HT1080 (cell line): ENCODE measurements at places on chromosomes 5 and 9. TPM values are rescaled to one million over a fixed set of nuclear protein-coding genes. Genes with fewer than 3 reads are reported as not detected.
A peak's percentile ranks its signal among the peaks of the same experiment; 100 is the strongest.

FREM1 gene
- 0.05 and 0.10 TPM in 2 replicates for total RNA-seq

ARID3C gene
- total RNA-seq, result not detected in 2 replicates

RIGI gene
- 7.3 TPM in 2 replicates for total RNA-seq

PROB1 gene
- total RNA-seq, result 0.17 and 0.53 TPM in 2 replicates

ADAMTS19 gene
- total RNA-seq, result 0.06 and 0.17 TPM in 2 replicates

GLDC gene
- 5.3 and 5.5 TPM in 2 replicates for total RNA-seq

SPINK1 gene
- not detected in 2 replicates for total RNA-seq

GFM2 gene
- 38.8 and 44.5 TPM in 2 replicates for total RNA-seq

GBA2 gene
- 39.2 and 41.6 TPM in 2 replicates for total RNA-seq

TRIM36 gene
- total RNA-seq, result 4.2 and 5.8 TPM in 2 replicates

CXCL14 gene
- total RNA-seq, result not detected in 2 replicates

CNTLN gene
- total RNA-seq, result 5.8 and 6.2 TPM in 2 replicates

IL17B gene
- not detected in 2 replicates for total RNA-seq

OR1Q1 gene
- not detected in 2 replicates for total RNA-seq

CDK9 gene
- total RNA-seq, result 49.4 and 73.6 TPM in 2 replicates

- no peak for DNase-seq
Measured at GRCh38 chr5:9658706-9659105, 28.6 kb upstream of the TAS2R1 start.

DNA sequence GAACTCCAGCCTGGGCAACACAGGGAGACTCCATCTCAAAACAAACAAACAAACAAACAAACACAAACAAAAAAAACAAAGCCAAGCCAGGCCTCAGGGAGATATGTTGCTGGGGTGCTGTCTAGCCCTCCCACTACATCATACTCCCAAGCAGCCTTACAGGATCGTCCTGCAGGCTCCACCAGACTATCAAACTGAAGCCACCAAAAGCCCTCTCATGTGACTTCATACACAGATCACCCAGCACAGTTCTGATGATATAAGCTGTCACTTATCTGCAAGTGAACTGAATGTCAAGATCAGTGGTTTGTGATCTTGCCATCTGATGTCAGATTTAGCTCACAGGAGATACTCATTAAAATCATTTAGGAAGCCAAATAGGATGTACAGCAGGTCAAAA is 43.3 kb downstream of the WDR41 start:
- DNase-seq, result no peak

- no peak for DNase-seq
Measured at GRCh38 chr9:90801973-90802322, 329 bp downstream of the SYK start.

DNA sequence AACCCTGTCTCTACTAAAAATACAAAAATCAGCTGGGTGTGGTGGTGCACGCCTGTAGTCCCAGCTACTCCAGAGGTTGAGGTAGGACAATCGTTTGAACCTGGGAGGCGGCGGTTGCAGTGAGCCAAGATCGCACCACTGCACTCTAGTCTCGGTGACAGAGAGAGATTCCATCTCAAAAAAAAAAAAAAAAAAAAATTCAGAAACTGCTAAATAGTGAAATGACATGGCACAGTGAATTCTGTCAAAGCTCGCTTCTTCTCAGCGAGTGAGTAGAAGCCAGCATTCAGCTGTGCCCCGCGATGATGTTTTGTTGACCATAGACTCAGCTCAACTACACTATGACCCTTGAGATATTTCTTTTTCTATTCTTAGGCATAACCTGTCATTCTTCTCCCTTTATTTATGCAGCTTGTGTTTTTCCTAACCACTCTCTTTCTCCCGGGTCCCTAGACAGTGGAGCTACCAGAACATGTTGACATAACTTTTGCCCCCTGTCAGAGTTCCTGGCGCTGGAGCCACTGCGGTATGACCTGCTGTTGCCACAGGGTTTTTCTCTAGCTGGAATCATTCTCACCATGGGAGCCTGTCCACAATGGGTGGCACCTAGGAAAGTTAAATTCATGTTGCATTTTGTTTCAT is 13.5 kb upstream of the IQGAP2 start:
- no peak for DNase-seq

DNA sequence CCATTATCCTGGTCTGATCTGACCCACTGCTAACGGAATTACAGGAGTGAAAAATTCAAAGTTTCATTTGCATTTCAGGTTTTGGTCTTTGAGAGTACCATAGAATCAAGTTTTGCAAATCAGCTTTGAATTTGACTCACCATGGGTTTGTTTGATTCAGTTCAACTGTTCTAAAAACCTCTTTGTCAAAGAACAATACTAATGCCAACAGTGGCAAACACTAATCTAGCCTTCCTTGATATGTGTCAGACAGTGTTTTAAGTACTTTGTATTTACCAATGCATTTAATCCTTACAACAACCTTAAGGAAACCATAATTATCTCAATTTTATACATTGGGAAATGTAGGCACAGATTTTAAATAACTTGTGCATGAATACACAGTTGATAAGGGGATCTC is 10.1 kb upstream of the FSD1L start:
- DNase-seq, result no peak

GRCh38 chr9:88927510-88927909 is 63.8 kb upstream of the S1PR3 start:
- no peak for DNase-seq

DNA sequence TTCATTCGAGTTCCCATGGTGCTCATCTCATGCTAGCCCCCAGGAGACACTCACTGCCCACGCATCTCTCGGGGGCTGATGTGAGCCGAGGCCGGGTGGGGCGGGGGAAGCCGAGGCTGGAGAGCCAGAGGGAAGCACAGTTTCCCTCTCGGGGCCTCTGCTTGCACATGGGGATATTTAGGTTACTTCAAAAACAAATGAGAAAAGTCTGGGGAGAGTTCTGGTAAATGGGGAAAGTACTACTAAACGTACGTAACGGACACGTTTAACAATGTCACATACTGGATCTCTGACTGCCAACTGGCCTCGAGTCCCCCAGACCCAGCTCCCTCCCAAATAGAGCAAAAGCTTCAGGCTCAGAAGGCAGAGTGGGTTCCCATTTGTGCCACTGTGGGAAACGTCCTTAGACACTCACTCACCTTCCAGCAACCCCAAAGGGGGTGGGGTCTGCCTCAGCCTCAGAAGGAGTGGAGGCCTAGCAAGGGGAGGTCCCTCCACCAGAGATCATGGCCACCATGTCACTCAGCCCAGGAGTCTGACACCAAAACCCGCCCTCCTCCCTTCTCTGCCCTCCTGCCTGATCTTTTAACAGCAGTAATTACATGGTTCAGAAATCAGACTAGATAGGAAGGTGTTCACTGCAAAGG is 33.8 kb upstream of the NTNG2 start:
- DNase-seq, result no peak

- DNase-seq, result no peak
Measured at GRCh38 chr5:170545811-170546210, 42.0 kb downstream of the KCNIP1 start.

DNA sequence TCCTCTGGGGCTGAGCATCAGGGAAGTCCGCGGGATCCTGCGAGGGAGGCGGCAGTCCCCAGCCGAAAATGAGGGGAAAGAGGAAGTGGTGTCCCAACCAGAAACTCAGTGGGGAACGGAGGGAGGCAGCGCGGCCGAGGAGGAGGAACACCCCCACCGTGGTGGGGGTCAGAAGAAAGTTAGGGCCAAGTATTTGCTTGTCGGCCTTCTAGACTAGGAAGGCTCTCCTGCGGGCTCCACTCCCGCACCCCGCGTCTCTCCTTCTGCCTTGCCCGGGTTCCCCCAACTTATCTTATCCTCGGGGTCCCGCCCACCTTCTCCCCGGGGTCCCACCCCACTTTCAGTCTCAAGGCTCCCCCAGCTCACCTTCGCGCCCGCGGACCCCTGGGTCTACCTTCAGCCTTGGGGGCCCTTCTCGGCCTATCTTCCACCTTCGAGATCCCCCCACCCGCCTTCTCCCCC is 557 bp upstream of the PHF2 start:
- peak; percentile 36 for DNase-seq

DNA sequence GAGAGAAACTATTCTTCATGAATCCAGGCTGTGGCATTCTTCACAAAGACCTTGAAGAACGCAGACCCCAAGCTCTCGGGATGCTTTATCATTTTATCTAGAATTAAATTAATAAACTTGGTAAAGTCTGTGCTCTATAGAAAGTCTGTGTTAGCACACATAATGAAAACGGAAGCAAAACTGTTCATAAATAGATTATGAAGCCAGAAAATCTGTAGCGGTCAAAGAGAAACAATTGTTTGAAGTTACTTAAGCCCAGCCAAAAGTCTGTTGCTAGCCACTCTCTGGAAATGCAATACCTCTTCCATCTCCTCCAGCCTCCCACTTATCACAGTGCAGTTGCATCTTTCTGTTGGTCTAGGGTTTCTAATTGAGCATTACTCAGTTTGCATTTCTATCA is 375.9 kb downstream of the KIF4B start:
- DNase-seq, result no peak

DNA sequence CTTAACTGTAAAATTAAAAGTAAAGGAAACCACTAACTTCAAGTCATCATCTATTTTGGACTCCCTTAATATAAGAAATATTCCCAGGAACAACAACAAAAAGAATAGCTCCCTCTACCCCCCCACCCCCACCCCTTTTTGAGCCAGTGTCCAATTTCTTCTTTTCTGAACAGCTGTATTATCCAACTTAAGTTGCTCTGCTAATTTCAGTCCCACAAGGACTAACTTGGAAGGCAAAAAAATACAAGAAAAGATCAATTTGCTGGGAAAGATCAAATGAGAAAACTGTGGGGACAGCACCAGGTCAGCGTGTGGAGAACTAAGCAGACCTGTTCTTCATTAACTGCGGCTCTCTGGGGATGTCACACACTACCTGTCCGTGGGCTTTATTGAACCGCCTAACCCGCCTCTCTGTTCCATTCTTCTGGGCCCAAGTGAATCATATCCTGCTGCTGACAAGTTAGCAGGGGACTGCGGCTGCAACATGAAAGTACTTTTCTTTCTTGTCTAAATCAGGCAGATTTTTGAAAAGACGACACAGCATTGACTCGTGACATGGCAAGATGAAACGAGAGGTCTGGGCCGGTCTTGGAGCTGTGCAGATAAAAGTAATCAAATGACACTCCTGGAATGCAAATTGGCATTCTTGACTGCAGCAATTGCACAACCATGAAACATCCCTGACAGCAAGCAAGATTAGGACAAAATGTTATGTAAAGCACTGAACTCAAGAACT is 2.7 kb downstream of the BNC2 start:
- DNase-seq, result peak; percentile 80

GRCh38 chr5:2805080-2805479 is 53.6 kb upstream of the IRX2 start:
- no peak for DNase-seq

DNA sequence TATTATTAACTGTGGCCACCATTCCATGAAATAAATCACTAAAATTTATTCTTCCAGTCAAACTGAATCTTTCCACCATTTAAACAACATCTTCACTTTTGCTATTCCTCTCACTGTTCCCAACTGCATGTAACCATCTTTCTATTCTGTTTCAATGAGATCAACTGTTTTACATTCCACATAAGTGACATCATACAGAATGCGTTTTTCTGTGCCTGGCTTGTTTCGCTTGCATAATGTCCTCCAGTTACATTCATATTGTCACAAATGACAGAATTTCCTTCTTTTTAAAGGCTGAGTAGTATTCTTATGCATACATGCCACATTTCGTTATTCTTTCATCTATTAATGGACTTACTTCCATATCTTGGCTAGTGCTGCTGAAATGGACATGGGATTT is 738.2 kb downstream of the SEMA5A start:
- peak; percentile 49 for DNase-seq

GRCh38 chr5:133370904-133371303 is 241.4 kb downstream of the FSTL4 start:
- DNase-seq, result no peak

GRCh38 chr5:172361566-172362238 is 78.1 kb upstream of the UBTD2 start:
- DNase-seq, result peak; percentile 87

DNA sequence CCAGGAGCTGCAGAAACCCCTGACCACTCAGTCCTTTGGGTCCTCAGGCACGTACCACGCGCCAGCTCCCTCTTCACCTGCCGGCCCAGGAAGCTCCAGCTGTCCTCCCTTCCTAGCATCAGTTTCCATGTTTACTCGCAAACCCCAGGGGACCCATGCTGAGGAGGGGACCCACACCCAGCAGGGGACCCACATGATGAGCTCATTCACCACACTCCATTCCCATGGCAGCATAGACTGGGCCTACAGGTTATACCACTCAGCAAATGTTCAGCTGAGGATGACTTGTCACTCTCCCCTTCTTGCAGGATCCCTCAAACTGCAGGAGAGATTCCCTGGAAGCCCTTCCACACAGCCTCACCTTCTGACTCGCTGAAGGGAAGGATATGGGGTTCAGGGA is 73.5 kb upstream of the GALNT10 start:
- DNase-seq, result no peak

- DNase-seq, result peak; percentile 78
Measured at GRCh38 chr5:5342784-5343183, 79.7 kb upstream of the ICE1 start.

DNA sequence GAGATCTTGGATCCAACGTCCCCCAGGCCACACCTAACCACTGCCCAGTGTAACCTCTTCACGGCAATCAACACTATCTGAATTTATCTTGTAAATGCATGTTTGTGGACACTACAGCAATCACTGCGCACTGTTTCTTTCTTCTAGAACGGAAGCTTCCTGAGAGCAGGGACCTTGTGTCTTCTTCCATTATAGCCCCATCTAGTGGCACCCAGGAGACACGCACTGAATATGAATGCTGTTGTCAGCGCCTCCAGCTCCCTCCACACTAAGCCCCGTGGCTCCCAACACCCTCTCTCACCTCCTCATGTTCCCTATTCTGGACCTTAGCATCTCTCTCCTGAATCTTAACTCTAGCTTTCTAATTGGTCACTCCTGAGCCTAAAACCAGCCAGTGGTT is 72.7 kb downstream of the SMIM23 start:
- no peak for DNase-seq

GRCh38 chr5:57258943-57259342 is 85.1 kb downstream of the GPBP1 start:
- DNase-seq, result no peak

DNA sequence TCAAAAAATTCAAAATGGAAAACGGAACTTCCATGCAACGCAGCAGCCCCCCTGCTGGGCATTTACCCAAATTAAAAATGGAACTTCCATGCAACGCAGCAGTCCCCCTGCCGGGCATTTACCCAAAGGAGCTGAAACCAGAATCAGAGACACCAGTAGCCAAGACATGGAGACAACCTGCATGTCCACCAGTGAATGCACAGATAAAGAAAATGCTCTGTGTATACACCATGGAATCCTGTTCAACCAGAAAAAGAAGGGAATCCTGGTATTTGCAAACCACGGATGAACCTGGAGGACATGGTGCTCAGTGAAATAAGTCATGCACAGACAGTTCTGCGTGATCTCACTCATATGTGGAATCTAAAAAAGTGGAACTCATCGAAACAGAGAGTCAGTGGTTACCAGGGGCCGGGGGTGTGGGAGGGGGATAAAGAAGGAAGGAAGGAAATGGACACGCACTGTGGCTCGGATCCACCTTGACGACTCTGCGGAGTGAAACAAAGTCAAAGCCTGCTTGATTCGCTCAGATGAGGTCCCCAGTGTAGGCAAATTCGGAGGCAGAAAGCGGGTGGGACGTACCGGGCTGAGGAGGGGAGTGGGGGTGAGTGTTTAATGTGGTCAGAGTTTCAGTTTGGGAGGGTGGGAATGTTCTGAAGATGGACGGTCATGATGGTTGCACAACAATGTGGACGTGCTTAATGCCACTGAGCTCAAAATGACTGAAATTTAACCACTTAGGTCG is 40.2 kb upstream of the EXOC3 start:
- no peak for DNase-seq
